Vagina (tissue), 2 donors: ENCODE measurements at places on chromosomes 11 and 22.

- DNase-seq = no peak
Observed at GRCh38 chr11:27447288-27448183, 25.1 kb downstream of the LGR4 start.

DNA sequence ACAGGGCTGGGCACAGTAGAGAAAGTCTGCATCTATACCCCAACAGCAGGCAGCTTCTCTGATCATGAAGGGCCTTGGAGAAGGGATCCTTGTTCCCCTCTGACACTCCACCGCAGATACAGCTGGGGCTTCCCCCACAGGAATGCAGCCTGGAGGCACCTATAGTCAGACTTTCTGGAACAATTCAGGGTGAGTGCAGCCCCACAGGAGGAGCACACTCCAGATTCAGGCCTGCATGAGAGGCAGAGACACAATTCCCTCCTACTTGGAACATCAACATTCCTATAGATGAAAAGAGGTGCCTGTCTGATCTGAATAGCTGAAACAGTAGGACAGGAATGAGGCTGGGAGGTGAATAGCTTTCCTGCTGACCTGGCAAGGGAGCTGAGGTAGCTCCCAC, 1298.0 kb upstream of the CNTN5 start:
- no peak for DNase-seq

- DNase-seq = no peak
Observed at GRCh38 chr11:64448599-64449380, 89.8 kb downstream of the RPS6KA4 start.

- no peak for DNase-seq
Observed at GRCh38 chr11:81112718-81113117, 1620.9 kb downstream of the FAM181B start.
